ENCODE measurements at places on chromosomes 2 and 18.

- no peak for DNase-seq
Measured at GRCh38 chr2:55365303-55365702, 54.4 kb downstream of the CCDC88A start.

DNA sequence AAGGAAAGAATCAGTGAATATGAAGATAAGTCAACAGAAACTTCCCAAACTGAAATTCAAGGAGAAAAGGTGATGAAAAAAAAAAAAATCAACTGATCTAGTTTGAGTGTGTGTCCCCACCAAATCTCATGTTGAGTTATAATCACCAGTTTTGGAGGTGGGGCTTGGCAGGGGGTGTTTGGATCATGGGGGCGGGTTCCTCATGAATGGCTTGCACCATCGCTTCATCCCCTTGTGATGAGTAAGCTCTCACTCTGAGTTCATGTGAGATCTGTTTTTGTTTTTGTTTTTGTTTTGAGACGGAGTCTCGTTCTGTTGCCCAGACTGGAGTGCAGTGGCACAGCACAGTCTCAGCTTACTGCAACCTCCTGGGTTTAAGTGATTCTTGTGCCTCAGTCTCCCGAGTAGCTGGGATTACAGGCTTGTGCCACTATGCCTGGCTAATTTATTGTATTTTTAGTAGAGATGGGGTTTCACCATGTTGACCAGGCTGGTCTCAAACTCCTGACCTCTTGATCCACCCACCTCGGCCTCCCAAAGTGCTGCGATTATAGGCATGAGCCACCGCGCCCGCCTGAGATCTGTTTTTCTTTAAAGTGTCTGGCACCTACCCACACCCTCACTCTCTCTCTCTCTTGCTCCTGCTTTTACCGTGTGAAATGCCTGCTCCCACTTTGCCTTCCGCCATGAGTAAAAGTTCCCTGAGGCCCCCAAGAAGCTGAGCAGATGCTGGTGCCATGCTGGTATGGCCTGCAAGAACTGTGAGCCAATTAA, 4.0 kb upstream of the SLC66A2 start:
- DNase-seq = no peak

DNA sequence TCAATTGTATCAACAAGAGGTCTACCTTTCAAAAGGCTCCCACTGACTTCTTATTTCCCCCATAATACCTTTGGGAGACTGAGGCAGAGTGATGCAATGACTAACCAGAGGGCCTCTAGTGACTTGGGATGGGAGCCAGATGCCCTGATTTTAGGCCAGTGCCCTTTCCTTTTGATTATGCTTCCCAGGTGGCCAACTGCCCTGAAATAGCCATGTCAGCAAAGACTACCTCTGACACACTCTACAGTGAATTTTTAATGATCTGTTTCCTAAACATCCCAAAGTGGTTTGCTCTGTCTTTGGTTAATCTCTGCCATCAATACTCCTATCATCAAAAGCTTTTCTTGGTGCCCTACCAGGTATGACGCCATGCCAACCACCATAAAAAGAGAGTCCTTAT, 65.9 kb upstream of the ZFP36L2 start:
- no peak for DNase-seq

GRCh38 chr18:36360256-36360909, 62.9 kb downstream of the FHOD3 start:
- no peak for DNase-seq

DNA sequence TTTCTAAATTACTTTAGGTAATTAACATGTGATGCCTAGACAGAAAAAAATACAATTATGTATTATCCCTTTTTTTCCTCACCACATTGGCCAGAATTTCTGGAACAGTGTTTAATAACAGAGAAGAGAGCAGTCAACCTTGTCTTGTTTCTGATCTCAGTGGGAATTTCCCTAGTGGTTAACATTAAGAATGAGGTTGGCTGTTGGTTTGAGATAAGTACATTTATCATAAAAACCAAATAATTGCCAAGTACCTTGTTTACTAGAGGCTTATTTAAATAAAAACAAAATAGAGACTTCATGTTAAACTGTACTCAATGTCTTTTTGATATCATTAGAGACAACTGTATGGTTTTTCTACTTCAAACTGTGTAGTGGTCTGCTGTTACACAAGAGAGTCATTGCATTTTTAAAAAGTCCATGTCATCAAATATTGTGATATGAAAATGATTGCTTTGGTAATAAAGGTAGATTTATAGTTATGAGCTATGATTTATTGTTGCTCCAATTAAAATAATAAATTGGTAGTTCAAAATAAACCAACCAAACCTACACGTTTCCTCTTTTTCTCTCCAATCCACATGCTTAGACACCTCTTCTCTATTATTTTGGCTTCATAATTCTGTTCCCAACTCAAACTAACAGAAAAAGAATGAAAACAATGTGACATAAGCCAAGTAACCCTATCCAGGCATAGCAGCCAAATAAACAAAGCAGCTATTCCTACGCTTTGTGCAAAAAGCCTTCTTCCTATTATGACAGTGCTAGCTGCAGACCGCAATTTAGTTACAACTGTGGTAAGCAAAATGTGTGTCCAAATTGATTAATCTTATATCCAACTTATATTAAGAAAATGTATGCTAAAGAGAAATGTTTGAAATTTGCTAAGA, 20.9 kb upstream of the TANK start:
- peak; percentile 59 for DNase-seq

DNA sequence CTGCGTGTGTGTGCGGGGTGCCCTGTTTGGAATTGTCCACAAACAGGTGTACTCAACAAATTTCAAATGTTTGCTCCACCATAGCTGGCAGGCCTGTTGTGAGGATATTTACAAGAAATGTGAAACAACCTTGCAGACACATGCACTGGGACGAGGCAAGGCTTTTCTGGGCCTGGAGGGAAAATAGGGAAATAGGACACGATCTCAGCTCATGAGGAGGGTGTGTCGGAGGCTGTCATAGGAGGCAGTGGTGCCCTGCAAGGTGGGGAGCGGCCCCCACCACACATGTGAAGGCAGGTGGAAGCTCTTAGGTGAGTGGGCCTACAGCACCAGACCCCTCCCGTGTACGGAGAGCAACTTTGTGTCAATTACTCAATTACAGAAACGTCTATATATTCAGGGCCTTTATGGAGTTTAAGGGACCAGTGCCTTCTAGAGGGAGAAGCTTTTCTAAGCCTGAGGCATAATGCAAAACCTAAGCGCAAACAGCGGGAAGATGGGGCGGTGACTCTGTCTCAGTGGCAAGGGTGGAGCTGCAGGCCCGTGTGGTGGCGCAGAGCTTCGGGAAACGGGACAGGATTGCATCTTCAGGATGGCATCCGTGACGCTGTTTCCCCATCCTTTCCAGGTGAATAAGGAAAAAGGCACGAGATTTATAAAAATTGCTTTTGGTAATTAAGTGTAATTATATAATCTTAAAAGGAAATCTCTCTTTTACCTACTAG, 48.0 kb downstream of the RNF144A start:
- DNase-seq = no peak

DNA sequence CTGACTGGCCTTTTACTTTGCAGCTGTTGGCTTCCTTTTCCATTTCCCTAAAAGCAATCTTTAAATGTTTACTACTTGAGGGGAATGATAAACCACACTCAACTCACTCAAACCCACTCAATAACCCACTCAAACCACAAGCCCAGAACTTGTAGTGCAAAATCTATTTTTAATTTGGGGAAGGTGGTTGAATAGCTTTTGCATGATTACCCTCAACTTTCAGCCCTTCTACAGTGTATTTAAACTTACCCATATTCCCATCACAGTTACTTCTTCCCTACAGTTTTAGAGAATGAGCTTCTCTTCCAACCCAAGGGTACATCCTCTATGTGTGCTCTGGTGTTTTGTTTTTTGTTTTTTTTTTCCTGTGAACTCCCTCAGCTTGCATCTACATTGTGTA, 636.1 kb downstream of the TDRD15 start:
- no peak for DNase-seq

Data from GM04504 (cell line).